ENCODE measurements at places on chromosomes 7 and 10. TPM values are rescaled to one million over a fixed set of nuclear protein-coding genes. Genes with fewer than 3 reads are reported as not detected.

The CYP3A5 gene
- total RNA-seq, result not detected

DNA sequence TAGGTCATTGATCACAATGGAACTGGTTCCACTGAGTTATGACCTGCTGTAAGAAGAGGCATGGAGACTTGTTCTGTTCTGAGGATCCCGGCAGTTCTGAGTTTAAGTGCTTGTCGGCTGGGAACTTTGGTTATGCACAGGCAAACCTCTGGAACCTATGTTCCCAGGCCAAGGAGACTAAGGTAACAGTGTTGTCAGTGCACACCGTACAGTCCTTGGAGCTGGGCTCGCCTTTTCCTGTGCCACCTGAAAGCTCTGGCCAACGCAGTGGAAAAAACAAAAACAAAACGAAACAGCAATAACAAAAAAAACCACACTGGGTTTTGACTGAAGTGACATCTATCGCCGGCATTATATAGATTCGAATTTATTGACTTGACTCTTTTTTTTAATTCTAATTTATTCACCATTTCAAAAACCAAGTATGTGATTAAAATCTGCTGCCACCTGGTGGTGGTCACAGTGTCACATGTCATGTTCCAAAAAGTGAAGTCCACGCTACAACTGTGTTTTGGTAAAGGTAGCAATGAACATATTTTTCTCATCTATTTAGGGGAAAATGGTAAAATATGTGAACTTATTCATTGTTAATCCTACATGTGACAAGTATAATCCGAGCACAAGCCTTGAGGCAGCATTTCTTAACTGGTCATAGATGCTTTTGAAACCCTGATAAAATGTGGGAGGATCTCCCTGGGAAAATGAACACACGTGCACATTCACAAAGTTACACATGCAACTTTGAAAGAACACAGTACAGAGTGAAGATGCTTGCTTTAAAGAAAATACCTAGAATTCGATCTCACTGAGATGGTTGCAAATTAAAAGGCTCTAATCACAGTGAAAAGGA, 113.8 kb upstream of the PPP2R2D start:
- no peak overlapping the region for H3K4me3 ChIP-seq
- H3K36me3 ChIP-seq, result no peaks in the 10 kb centered on the region
- DNase-seq, result no peak
- no peak overlapping the region for H3K27ac ChIP-seq
- H3K27me3 ChIP-seq, result peaks cover 62% of the 10 kb centered on the region
- H3K4me1 ChIP-seq, result no peaks in the 10 kb centered on the region

The PRLHR gene
- not detected for total RNA-seq

GRCh38 chr7:74625446-74625845, 32.1 kb upstream of the GTF2I start:
- H3K4me1 ChIP-seq, result peaks cover 12% of the 10 kb centered on the region
- H3K27me3 ChIP-seq, result no peaks in the 10 kb centered on the region
- H3K36me3 ChIP-seq, result no peaks in the 10 kb centered on the region
- DNase-seq, result no peak
- no peak overlapping the region for H3K4me3 ChIP-seq

The PRPS1L1 gene
- not detected for total RNA-seq

GRCh38 chr10:101690461-101690860, 4.5 kb downstream of the FBXW4 start:
- no peak for DNase-seq
- no peaks in the 10 kb centered on the region for H3K36me3 ChIP-seq
- H3K4me1 ChIP-seq, result peaks cover 85% of the 10 kb centered on the region
- H3K27ac ChIP-seq, result peak overlapping the region; percentile 43
- no peaks in the 10 kb centered on the region for H3K27me3 ChIP-seq

DNA sequence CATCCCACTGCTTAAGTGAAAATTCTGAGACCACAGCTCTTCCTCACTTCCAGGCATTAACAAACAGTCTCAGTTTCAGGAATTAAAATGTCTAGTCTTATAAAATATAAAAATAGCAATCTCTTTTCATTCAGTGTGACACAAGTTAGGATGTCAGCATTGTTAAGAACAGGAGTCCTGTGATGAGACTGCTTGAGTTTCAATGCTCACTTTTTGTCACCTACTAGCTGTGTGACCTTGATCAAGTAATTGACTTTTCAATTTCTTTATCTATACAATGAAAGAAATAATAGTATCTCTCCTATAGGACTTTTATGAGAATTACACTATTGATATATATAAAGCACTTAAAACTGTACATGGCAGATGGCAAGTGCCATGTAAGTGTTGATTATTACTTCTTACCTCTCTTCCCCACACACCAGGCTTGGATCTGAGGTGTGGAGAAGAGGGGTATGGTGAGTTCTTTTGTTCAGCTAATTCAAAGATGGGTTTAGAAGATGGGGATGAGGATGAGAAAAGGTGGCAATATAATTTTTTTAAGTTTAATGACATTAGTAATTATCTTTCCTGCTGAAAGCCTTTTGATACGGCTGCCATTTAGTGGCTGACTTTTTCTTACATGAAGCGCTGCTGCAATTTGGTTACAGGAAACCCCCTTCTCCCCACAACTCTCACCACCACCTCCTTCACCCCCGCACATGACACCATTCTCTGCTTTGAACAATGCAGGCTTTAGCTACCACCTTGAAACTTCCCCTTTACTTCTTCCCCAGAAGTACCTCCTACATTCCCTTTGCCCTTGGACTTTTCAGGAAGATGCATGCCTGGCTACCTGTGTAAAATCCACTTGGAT, 20.8 kb upstream of the HYAL4 start:
- no peaks in the 10 kb centered on the region for H3K36me3 ChIP-seq
- H3K27me3 ChIP-seq, result no peaks in the 10 kb centered on the region
- H3K27ac ChIP-seq, result no peak overlapping the region
- H3K4me1 ChIP-seq, result no peaks in the 10 kb centered on the region
- no peak for DNase-seq

- H3K4me3 ChIP-seq, result no peak overlapping the region
- H3K4me1 ChIP-seq, result no peaks in the 10 kb centered on the region
- no peak for DNase-seq
Measured at GRCh38 chr7:116120839-116121238, 89.5 kb upstream of the TES start.

GRCh38 chr10:2921956-2922680, 145.2 kb upstream of the PFKP start:
- no peak overlapping the region for H3K27ac ChIP-seq
- H3K27me3 ChIP-seq, result peaks cover 60% of the 10 kb centered on the region
- DNase-seq, result no peak
- H3K36me3 ChIP-seq, result no peaks in the 10 kb centered on the region

- DNase-seq, result no peak
- no peaks in the 10 kb centered on the region for H3K4me1 ChIP-seq
- H3K27ac ChIP-seq, result no peak overlapping the region
- no peaks in the 10 kb centered on the region for H3K36me3 ChIP-seq
Measured at GRCh38 chr10:77629775-77630506, 7.7 kb downstream of the KCNMA1 start.

DNA sequence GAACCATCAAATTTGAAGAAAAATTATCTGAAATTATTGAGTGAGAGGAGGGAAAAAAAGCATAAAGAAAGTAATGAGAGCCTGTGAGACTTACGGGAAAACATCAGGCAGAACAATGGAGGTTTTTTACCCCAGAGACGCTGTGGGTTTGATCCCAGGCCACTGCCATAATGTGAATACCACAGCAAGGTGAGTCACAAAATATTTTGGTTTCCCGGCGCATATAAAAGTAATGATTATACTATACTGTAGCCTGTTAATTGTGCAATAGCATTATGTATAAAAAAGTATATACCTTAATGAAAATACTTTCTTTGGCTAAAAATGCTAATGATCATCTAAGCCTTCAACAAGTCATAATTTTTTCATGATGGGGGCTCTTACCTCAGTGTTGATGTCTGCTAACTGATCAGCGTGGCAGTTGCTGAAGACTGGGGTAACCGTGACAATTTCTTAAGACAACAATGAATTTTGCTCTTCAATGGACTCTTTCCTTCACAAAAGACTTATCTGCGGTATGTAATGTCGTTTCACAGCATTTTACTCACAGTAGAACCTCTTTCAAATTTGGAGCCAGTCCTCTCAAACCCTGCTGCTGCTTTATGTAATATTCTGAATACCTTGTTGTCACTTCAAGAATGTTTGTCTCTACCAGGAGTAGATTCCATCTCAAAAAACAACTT, 97.0 kb upstream of the FAM20C start:
- no peak for DNase-seq
- H3K4me1 ChIP-seq, result peaks cover 2% of the 10 kb centered on the region
- H3K4me3 ChIP-seq, result no peak overlapping the region
- no peak overlapping the region for H3K27ac ChIP-seq

GRCh38 chr10:85458324-85458723, 908.3 kb downstream of the GRID1 start:
- no peak overlapping the region for H3K4me3 ChIP-seq
- no peak for DNase-seq
- H3K27me3 ChIP-seq, result peaks cover 18% of the 10 kb centered on the region
- H3K27ac ChIP-seq, result no peak overlapping the region
- no peaks in the 10 kb centered on the region for H3K36me3 ChIP-seq

- no peak overlapping the region for H3K27ac ChIP-seq
- no peaks in the 10 kb centered on the region for H3K36me3 ChIP-seq
- H3K4me3 ChIP-seq, result no peak overlapping the region
- no peaks in the 10 kb centered on the region for H3K27me3 ChIP-seq
- DNase-seq, result no peak
- no peaks in the 10 kb centered on the region for H3K4me1 ChIP-seq
Measured at GRCh38 chr10:96025566-96025965, 17.8 kb upstream of the CCNJ start.

DNA sequence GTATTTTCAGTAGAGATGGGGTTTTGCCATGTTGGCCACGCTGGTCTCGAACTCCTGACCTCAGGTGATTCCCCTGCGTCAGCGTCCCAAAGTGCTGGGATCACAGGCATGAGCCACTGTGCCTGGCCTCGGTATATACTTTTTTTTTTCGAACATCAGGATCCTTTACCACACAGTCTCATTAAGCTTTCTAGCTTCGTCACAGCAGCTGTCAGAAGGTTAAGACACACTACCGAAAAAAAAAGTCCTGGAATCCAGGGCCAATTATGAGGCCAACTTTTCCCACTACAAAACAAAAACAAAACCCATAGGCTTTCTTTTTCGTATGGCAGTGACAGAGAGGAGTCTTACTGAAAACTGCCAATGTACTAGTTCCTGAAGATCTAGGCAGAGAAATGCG, 30.7 kb downstream of the ZC3HC1 start:
- no peak overlapping the region for H3K4me3 ChIP-seq
- no peak overlapping the region for H3K27ac ChIP-seq
- no peaks in the 10 kb centered on the region for H3K27me3 ChIP-seq
- peaks cover 16% of the 10 kb centered on the region for H3K4me1 ChIP-seq
- DNase-seq, result no peak
- peaks cover 91% of the 10 kb centered on the region for H3K36me3 ChIP-seq

- DNase-seq, result no peak
- no peaks in the 10 kb centered on the region for H3K27me3 ChIP-seq
- H3K4me1 ChIP-seq, result peaks cover 13% of the 10 kb centered on the region
- no peaks in the 10 kb centered on the region for H3K36me3 ChIP-seq
- no peak overlapping the region for H3K4me3 ChIP-seq
- no peak overlapping the region for H3K27ac ChIP-seq
Measured at GRCh38 chr7:7977774-7978173, 9.2 kb downstream of the GLCCI1 start.

The EBLN1 gene
- total RNA-seq, result not detected

The SUN3 gene
- not detected for total RNA-seq

GRCh38 chr10:31353574-31353973, 34.6 kb downstream of the ZEB1 start:
- H3K27me3 ChIP-seq, result no peaks in the 10 kb centered on the region
- no peaks in the 10 kb centered on the region for H3K36me3 ChIP-seq
- no peak for DNase-seq
- peaks cover 84% of the 10 kb centered on the region for H3K4me1 ChIP-seq
- H3K27ac ChIP-seq, result no peak overlapping the region

The PNLIPRP2 gene
- not detected for total RNA-seq

- H3K36me3 ChIP-seq, result peaks cover 7% of the 10 kb centered on the region
- DNase-seq, result peak; percentile 52
- H3K27ac ChIP-seq, result peak overlapping the region; percentile 86
- peaks cover 62% of the 10 kb centered on the region for H3K4me1 ChIP-seq
- H3K4me3 ChIP-seq, result no peak overlapping the region
Measured at GRCh38 chr10:102335184-102335583, 60.3 kb upstream of the NFKB2 start.

The FAM170B gene
- not detected for total RNA-seq

GRCh38 chr7:6516387-6516983, 34.8 kb downstream of the GRID2IP start:
- H3K36me3 ChIP-seq, result no peaks in the 10 kb centered on the region
- DNase-seq, result peak; percentile 81
- peaks cover 14% of the 10 kb centered on the region for H3K27me3 ChIP-seq
- peak overlapping the region; percentile 55 for H3K27ac ChIP-seq

- H3K36me3 ChIP-seq, result no peaks in the 10 kb centered on the region
- no peak for DNase-seq
- peaks cover 57% of the 10 kb centered on the region for H3K4me1 ChIP-seq
- H3K4me3 ChIP-seq, result peak overlapping the region; percentile 0
- H3K27ac ChIP-seq, result peak overlapping the region; percentile 53
- no peaks in the 10 kb centered on the region for H3K27me3 ChIP-seq
Measured at GRCh38 chr10:127990846-127991542, 84.1 kb downstream of the PTPRE start.

DNA sequence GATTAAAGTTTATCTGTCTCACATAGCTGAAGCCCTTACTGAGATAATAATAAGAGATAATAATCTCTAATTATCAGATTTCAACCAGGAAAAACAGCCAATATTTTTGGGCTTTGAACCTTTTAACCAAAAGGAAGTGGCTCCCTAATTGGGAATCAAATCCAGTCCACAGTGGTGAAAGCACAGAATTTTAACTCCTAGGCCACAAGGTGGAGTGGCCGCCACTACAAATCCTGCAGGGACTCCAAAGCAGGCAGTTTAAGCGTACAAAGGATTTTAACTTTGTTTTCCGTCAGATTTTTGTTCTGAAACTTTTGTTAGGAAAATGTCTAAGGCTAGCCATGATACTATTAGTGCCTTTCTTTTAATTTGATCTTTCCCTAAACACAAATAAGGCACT, 99.6 kb upstream of the CCNY start:
- H3K4me1 ChIP-seq, result no peaks in the 10 kb centered on the region
- no peak overlapping the region for H3K27ac ChIP-seq
- H3K27me3 ChIP-seq, result no peaks in the 10 kb centered on the region
- no peak for DNase-seq
- no peak overlapping the region for H3K4me3 ChIP-seq
- H3K36me3 ChIP-seq, result no peaks in the 10 kb centered on the region

Measured in left ventricle myocardium inferior (tissue), 1 donor.